ENCODE measurements at places on chromosomes 3 and 15.

DNA sequence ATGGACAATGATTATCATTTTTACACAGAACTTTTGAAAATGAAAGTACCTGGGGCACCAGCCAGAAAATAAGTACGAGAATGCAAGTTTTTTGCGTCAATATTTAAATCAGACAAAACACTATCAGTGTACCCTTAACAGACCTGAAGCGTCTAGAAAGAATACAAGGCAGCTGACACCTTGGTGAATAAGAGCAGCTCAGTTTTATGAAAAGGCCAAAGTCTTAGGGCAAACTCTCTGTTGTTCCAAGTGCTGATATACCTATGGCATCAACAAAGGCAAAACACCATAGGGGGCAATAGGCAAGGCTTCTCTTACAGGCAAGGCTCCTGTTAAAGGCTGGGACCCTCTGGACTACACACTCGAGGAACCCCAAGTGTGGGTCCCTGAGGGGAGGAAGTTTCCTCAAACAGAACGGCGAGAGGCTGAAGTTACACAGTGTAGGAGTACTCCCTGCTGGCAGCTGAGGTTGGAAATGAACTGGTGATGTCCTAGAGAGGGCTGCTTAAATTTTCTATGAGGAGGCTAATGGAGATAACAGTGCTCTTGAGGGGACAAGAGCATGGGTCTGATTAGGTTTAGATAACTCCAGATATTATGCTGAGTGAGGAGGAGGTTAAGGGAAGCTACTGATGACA lies 291.0 kb downstream of the TIGIT start:
- DNase-seq = no peak

DNA sequence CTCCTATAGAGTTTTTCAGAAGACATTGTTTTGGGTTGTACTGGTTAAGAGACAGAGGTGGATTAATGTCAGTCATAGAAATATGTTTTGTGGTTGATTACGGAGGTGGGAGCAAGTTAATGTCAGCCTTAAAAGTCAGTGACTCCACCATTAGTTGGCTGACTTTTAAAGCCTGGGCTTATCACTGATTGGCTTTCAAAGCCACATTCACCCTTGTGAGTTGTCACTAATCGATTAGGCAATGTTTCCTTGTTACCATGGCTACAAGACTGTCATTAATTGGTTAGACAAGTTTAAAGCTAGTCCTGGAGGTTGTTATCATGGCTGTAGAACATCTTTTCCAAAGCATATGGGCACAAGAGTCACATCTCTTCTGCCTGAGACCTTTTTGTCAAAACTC lies 73.0 kb downstream of the NEO1 start:
- DNase-seq = no peak

- DNase-seq = no peak
Observed at GRCh38 chr15:70328679-70329115, 231.0 kb upstream of the TLE3 start.

GRCh38 chr3:124347418-124347817 lies 355.5 kb upstream of the ROPN1 start:
- no peak for DNase-seq

GRCh38 chr3:160554980-160555379 lies 10.4 kb downstream of the KPNA4 start:
- no peak for DNase-seq

GRCh38 chr15:81337713-81338157 lies 13.8 kb upstream of the STARD5 start:
- DNase-seq = no peak

- DNase-seq = no peak
Observed at GRCh38 chr15:74432968-74433591, 678 bp downstream of the SEMA7A start.

- no peak for DNase-seq
Observed at GRCh38 chr3:49422379-49423248, at the start of gene AMT. AMT (minus strand) TSS chr3:49422473; CDS start chr3:49422450, 23 bp downstream.

Data from stimulated activated CD4-positive, alpha-beta T cell treated with anti-CD3 and anti-CD28 coated beads, TNF-alpha, amount 100 ng/mL, for 48 hours (primary cell).